ENCODE measurements at places on chromosomes 6 and 20.

DNA sequence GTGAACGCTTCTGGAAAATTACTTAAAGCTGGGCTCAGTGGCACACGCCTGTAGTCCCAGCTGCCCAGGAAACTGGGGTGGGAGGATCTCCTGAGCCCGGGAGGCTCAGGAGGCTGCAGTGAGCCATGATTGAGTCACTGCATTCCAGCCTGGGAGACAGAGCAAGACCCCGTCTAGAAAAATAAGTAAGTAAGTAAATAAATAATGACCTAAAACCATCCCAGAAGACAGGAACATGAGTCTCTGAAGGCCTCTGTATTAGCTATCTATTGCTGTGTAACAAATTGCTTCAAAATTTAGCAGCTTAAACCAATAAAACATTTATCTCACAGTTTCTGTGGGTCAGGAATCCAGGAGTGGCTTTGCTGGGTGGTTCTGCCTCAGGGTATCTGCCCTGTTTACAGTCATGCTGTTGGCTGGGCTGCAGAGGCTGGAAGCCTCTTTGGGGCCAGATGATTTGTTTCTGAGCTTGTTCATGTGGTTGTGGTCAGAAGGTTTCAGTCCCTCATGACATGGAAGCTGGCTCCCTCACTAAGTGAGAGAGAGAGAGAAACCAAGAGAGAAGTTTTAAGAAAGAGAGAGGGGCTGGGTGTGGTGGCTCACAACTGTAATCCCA lies 48.4 kb upstream of the NCOA3 start:
- no peak for DNase-seq

DNA sequence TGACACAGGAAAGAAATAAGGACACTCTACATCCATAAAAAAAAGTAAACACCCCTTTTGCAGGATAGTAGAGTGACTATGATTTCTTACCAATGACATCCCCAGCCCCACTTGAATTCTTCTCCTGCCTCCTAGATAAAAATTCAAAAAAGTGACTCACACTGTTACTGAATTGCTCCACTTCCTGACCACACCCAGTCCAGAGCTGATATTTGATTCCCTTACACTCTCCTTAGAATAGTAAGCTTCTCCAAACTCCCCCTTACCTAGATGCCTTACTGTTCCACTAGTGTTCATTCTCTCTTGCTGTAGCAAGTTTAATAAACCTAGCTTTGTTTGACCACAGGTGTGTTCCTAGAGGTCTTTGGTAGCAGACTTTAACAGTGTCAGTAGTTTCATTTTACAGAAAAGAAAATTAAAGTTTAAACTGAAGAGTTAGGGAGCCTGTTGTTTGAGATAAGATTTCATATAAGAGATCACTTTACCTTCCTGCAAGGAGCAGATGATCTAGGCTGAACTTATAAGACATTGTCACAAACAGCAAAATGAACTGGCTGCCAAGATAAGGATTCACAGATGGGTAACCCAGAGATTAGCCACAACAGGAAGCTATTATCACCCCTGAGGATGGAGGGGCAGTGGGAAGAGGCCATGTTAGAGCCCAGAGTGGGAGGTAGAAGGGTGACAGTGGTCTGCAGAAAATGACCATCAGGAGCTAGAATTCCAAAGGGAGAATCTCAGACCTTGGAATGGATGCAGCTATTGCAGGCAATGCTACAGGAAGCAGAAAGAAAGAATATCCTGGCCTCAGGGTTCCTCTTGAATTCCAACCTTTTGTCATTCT lies 28.4 kb upstream of the BTN3A2 start:
- no peak for DNase-seq

DNA sequence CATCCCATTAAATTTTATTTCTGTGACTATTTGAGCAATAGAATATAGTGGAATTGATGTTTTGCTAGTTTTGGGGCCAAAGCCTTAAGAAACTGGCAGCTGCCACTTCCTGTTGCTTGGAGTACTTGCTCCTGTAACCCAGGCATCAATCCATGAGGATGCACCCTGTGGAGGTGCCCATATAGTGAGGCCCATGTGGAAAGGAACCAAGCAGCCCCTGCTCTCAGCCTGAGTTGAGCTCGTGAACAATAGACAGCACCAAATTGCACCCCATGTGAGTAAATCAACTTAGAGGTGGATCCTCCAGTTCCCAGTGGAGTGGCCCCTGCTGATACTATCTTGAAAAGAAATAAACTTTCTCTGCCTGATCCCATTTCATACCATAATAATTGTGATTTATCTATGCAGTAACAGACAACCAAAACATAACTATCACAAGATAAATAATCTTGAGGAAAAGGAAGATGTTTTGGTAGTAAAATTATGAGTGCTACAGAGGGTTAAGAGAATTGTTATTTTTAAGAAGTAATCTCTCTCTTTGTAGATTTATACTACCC lies 481.9 kb downstream of the TBC1D32 start:
- DNase-seq, result no peak

GRCh38 chr6:119337252-119337651 lies 12.3 kb downstream of the MAN1A1 start:
- no peak for DNase-seq

- DNase-seq, result peak; percentile 38
Measured at GRCh38 chr20:11895861-11896387, 21.8 kb upstream of the BTBD3 start.

DNA sequence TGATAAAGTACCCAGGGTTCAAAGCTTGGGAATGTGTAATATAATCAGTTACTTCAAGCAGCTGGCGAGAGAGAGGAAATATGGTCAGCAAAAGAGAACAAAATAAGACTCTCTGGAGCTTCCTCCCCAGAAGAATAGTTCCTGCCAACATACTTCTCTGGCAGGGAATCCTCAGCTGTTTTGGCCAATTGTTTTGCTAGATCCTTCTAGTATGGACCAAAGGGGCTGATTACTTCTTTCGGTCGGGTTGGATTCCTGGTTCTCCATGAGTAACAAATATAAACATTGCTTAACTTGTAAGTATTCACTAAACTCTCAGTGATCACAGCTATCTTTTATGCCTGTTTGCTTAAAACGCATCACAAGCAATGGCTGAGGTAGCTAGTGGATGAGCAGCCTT lies 31.4 kb upstream of the FBXO9 start:
- no peak for DNase-seq

- no peak for DNase-seq
Measured at GRCh38 chr6:158488065-158488464, 71.8 kb upstream of the TMEM181 start.

- DNase-seq, result no peak
Measured at GRCh38 chr20:8423482-8423881, 291.4 kb downstream of the PLCB1 start.

- DNase-seq, result no peak
Measured at GRCh38 chr6:43817192-43817591, 47.2 kb downstream of the VEGFA start.

- DNase-seq, result no peak
Measured at GRCh38 chr20:62792182-62792939, 3.9 kb upstream of the MRGBP start.

- no peak for DNase-seq
Measured at GRCh38 chr6:155315516-155315871, 1.2 kb upstream of the TFB1M start.

DNA sequence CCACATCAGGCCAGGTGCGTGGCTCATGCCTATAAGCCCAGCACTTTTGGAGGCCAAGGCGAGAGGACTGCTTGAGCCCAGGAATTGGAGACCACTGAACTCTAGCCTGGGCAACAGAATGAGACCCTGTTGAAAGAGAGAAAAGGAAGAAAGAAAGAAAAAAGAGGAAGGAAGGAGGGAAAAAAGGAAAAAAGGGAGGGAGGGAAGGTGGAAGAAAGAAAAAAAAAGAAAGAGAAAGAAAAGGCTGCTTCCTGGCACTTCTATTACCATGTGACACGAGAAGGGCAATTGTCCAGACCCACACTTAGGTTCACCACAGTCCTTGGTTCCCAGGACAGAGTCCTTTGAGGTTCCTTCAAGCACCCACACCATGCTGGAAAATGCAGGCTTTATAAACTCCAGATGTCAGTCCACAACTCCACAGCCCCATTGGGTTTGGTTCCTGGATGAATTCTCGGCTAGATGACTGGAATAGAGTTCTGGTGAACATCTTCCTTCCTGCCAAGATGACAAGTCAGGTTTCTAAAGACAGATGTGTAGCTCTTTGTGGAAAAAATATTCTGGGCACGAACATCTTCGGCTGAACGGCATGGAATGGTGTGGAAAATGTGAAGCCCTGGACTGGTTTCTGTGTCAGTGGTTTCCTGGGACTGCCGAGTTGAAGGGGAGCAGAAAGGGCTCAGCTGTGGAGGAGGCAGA lies 32.5 kb downstream of the NT5E start:
- no peak for DNase-seq

DNA sequence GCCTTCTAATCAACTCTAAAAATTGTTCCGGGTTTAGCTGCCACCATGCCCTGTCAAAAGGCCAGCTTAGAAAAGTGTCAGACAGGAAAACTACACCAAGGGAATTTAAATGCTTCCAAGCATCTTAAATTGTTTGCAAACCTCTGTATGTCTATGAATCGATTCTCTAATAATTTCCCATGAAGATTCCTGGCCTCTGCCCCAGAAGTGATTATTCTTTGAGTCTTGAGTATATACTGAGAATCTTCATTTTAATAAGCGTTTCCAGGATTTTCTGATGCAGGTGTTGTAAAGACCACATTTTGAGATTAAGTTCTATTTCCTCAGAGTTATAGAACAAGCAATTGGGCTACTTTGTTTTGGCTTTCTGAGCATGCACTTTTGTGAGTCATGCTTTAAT lies 471.8 kb upstream of the JAG1 start:
- DNase-seq, result no peak

DNA sequence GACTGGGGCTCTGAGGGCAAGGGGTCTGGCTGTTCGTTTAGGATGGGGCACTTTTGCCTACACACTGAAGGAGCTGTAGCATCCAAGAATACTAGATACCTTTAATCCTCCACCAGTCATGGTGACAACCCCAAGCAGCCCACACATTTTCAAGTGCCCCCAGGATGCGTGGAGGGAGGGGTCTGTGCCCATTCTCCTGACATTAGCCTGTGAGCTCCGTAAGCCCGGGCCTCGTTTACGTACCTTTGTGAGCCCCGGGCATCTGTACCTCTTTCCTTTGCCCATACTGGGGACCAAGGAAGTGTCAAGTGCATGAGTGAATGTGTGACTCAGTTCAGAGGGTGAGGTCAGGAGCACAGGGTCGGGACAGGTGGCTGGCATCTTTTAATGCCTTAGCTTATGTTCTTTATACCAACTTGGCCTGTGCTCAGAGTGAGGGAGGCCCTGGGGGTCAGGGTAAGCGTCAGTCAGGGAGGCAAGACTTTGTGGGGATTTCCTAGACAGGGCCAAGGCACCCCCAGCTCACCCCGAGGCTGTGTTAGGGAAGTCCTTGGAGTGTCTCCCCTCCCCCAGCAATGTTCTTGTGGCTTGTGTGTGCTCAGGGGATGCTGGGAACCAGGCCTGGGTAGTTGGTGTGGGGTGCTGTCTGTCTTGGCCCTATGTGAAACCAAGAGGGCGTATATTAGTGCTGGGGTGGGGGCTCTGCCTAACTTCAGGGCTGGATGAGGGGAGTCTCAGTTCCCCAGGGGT lies 12.9 kb downstream of the VEGFA start:
- DNase-seq, result no peak

GRCh38 chr20:61812121-61812844 lies 253.4 kb downstream of the TAF4 start:
- DNase-seq, result no peak

DNA sequence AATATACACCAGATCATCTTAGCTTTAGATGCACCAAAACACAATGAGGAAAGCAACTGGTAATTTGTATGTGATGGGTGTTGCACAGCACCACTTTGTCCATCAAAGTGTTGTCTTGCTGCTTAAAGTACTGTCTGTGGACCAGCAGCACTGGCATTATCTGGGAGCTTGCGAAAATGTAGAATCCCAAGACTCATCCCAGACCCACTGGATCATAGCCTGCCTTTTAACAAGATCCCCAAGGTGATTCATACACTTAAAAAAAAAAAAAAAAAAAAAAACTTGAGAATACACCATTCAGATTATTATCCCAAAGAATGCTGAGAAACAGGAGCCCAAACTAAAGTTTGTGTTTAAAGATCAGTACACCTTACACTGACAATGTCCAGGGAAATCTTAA lies 123.4 kb downstream of the TASP1 start:
- DNase-seq, result no peak

- DNase-seq, result no peak
Measured at GRCh38 chr20:23299673-23300050, 50.9 kb upstream of the NXT1 start.

DNA sequence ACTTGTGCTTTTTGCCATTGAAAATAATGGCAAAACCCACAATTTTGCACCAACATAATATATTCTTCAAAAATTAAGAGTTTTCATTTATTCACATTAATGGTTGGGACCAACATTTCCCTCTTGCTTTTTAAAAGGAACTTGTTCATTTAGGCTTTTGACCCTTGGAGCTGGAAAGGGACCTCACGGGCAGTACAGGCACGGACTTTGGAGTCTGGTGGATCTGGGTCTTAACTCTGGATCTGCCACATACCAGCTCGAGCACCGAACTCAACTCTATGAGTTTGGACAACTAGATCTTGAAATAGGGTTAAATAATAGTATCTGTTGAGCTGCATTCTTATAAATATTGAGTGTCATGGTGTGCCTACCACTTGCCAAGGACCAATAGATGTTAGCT lies 37.2 kb downstream of the AFDN start:
- DNase-seq, result no peak

- no peak for DNase-seq
Measured at GRCh38 chr20:41734506-41734945, 116.3 kb upstream of the CHD6 start.

DNA sequence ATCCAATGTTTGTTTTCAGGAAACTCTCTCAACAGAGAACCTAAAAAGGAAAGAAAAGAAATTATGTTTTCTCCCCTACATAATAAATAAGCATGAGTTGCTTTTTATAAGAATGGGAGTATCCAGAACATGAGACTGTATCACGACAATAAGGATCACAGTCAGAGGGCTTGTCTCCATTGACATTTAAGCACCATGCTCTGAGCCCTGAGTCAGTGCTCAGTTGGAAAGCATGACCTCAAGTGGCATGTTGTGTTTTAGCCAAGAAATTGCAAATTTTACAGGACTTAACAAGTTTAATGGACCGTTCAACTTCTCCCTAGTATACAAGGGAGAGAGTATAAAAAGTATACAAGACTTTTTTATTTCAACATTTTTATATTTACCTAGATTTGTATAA lies 431.6 kb downstream of the GJA1 start:
- DNase-seq, result no peak

DNA sequence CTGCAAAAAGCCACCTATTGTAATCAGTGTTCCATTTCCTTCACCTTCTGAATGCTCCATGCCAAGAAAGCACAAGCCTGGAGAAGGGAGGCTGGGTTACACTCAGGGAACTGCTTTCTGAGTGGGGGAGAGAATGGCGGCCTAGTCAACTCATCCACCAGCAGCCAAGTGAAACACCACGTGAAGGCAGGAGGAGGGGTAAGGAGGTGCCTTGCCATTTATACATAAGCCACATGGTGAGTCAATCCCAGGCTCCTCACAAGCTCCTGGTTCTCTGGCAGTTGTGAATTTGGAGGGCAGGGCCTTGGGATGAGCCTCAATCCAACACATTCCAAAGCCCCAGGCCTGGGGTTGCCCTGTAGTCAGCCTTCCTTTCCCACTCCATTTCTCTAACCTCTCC lies 149.4 kb downstream of the CD24 start:
- DNase-seq, result no peak

GRCh38 chr6:81373414-81373813 lies 379.1 kb downstream of the TENT5A start:
- DNase-seq, result no peak

Data from DMS79 (cell line).